ENCODE measurements at places on chromosomes 11 and 22.

DNA sequence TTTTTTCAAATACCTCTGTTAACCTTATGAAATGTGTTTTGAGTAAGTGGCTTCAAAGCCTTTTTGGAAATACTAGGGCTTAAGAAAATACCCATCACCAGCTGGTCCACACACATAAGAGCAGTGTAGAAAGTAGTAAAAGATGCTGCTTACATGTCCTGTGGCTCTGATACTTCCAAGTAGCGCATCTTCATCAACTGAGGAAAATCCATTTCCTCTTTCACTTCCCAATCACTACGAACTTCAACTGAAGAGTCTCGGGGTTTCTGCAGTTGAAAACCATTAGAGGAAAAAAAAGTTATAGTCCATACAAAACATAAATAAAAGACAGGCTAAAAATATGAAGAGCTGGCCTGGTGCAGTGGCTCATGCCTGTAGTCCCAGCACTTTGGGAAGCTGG is 8.5 kb downstream of the EIF3D start:
- no peak for DNase-seq

DNA sequence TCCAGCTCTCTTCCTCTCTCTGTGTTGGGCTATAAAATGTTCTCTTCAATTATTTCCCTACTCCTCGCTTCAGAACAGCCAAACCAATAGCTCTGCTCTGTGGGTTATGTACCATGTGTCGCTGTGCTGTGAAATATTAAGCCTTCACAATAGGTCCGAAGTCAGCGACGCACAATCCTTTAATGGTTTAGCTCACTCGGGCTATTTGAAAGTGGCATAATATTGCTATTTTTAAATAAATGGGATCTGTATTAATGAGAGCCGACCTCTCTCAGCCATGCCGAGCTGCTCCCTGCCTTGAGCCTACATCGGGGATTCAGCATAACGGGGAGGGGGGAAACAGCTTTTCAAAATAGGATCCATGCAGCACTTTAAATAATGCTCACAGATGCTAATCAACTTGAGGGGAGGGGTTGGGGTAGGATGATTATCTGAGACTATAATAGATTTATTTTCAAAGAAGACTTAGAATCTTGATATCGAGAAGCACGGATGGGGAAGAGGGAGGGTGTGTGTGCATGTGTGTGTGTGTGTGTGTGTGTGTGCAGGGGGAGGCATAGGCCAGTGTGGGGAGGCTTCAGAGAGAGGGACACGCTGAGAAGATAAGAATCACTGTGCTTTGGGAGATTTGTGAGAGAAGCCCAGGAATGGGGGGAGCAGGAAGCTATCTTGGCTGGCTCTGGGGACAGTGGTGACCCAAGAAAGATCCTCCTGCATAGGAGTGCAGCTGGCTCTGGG is 271.5 kb downstream of the NXPE2 start:
- DNase-seq = no peak

DNA sequence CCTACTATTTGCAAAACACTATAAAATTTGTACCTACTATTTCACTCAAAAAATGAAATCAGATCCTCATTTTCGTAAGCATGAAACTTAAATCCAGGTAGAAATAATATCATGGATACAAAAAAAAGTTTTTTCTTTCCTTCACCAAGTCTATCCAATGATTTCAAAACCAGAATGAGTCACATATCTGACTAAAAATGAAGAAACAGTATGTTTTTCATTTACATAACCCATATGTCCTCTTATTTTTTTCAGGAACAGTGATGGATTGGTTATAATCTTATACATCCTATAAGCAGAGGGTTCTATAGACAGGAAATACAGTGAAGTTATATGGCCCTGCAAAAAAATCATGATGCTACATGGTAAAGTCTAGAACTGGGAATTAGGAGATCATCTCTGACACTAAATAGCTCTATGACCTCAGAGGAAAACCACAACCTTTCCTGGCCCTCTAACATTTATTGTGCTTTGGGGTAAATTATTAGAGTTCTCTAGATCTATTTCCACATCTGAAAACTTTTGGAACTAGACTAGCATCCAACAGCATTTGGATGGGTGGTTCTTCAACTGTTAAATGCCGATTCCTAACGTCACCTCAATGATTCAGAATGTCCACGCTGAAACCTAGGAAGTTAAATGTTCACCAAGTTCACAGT is 10.9 kb downstream of the MTMR2 start:
- no peak for DNase-seq

- no peak for DNase-seq
Measured at GRCh38 chr11:108643974-108644373, 20.9 kb upstream of the DDX10 start.

DNA sequence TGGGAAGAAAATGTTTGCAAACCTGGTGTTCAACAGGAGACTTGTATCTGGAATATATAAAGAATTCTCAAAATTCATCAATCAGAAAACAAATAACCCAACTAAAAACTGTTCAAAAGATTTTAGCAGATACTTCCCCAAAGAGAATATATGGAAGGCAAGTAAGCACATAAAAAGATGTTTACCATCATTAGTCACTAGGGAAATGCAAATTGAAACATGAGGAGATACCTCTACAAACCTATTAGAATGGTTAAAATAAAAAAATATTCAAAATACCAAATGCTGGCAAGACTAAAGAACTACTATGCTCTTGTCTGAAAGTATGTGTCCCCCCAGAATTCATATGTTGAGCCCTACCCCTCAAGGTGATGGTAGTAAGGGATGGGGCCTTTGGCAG is 8.6 kb downstream of the EXPH5 start:
- no peak for DNase-seq

DNA sequence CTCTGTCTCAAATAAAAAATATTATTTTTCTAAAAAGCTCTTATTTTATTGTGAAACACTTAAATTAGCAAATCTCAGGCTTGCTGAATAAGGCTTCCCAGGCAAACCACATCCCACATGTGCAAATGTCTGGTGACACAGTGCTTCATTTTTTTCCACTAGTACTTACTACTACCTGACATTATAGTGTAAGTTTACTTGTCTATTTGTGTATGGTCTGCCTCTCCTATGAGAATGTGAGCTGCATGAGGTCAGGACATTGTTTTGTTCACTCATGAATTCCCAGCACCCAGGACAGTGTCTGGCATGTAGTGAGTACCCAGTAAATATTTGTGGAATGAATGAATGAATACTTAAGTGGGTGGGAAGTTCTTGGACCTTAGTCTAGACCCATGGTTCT is 103.1 kb downstream of the PTPRJ start:
- DNase-seq = no peak

DNA sequence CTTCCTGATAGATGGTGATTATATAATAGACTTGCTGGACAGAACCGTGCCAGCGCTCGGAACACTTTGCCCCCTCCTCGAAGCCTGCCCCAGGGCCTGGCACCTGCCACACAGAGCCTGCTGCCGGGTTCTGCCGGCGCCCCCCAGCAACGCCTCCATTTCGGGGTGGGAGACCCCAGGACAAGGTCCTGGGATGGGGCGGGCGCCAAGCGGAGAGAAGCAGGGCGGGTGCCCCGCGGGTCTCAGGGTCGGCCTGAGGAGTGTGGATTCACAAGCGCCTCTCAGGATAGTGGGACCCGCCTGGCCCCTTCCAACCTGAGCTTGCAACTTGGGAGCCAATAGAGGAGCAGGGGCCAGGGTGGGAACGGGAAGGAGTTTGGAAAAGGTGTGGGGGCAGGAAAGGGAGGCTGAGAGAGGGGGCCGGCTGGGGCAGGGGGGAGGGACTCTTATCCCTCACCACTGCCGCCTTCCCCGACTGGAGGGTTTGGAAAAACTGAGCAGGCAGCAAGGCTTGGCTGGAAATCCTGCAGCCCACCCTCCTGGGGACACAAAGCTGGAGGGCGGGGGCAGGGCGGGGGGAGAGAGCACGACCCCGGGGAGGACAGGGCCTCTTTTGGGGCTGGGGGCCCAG is 3.3 kb upstream of the BCL9L start:
- DNase-seq = no peak

DNA sequence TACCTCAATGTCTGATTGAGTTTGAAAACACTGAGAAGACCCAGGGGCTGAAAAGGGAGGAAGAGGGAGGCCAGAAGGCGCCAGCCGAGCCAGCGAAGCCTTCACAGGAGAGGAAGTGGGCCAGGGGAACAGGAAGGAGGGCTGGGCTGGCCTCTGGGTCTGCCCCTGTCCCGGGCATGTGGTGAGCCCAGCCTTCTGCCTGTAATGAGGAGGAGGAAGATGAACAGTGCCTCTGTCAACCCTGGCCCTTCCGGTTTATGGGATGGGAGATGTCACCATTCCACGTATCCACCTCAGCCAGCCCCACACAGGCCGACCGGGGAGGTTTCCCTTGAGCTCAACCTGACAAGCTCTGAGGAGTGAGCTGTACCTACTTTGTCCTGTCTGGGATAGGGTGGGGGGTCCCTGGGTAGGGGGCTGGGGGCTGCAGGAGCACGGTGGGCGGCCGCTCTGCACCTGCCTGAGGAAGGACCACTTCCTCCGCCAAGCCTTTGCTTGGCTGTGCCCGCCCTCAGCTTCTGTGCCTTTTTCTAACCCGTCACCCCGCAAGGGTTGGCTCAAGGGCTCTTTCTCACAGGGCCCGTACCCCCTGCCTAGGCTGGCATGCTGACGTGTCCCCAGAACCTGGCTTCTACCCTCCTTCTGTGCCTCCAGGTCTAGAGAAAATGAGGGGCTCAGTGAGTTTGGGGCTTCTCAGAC is 2.0 kb downstream of the PARVG start:
- DNase-seq = no peak

- DNase-seq = no peak
Measured at GRCh38 chr11:3939211-3939610, 83.7 kb downstream of the STIM1 start.

DNA sequence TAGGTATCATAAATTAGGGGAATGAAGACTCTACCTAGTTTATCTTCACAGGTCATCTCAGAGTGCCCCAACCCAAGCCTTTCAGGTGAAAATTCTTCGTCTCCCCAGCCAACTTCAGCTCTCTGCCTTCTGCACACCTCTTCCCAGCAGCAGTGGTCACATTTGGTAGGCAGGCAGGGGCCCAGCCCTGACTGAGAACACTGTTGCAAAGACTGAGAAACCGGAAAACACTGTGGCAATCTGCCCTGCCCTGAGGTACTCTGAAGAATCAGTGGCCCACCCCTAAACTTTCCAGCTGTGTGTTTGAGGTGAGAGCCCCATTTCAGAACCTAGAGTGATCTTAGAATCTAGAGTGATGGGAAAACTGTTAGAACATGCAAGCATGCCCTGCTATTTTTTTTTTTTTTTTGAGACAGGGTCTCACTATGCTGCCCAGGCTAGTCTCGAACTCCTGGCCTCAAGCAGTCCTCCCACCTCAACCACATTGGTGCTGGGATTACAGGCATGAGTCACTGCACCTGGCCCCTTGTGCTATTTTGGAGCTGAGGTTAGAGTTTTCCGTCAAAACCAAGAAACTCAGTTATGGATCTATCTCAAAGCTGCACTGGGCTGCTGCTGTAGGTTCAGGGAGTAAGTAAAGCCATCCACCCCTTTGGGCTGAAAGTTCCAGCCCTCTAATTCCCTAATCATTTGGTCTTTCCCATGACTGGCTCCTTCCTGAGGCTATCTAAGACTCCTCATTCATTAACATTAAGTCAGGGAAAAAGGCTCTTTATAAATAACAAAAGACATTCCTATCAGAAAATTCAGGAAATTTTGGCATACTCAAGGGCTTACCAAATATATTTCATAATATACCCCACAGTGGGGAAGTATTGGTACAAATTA is 1.7 kb upstream of the LDHA start:
- no peak for DNase-seq

DNA sequence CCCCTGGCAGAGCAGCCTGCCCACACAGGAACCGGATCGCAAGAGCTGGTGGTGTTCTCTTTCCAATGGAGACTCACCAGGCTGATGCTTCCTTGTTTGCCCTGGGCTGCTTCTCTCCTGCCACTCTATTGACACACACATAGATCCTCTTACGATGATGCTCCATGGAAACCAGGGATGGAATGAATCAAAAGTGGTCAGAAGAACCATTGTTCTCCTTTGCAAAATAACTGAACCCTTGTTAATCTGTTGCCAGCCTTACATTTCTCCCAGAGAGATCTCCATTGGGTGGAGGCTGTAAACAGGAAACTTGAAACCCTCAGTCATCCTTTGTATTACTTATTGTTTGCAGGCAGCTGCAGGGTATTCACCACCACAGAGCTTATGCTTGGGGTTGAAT is 24.6 kb upstream of the LDLRAD3 start:
- no peak for DNase-seq

DNA sequence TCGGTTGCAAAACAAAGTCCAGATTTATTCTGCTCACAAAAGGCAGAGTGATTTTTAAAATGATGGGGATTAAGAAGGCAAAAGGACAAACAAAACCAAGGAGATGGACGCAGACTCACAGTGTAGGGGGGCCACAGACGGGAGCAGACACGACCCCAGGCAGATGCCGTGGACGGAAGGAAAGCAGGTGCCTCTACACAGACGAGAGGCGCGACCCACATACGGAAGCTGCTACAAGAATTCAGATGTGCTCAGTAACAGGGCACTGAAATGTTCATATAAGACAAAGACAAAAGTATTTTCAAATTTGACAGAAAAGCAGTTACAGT is 148.9 kb downstream of the BRD1 start:
- no peak for DNase-seq

- no peak for DNase-seq
Measured at GRCh38 chr11:71525938-71526495, 1.1 kb upstream of the KRTAP5-7 start.

GRCh38 chr22:37994049-37994448 is 9.7 kb upstream of the SOX10 start:
- no peak for DNase-seq

DNA sequence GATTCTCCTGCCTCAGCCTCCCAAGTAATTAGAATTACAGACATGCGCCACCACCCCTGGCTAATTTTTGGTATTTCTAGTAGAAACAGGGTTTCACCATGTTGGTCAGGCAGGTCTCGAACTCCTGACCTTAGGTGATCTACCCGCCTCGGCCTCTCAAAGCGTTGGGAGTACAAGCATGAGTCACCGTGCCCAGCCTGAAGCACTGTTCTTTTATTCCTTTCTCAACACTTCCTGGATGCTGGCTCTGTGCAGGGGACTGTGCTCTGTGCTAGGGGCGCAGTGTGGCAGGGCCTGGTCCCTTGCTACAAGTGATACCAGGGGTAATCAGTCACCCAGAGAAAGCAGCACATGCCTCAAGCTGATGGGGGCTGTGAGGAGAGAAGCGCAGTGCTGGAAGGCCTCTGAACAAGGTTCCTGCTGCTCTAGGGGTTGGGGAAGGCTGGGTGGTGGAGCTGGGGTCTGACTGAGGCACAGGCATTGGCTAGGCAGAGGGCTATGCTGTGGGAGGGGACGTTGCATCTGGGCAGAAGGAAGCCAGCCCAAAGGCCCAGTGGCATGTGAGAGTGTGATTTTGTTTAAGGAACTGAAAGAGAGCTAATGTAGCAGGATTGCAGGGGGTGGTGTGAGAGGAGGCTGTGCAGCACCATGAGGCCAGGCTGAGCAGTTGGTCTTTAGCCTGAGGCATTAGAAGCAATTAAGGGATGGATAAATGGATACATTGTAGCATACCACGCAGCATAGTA is 42.5 kb downstream of the CABIN1 start:
- no peak for DNase-seq

DNA sequence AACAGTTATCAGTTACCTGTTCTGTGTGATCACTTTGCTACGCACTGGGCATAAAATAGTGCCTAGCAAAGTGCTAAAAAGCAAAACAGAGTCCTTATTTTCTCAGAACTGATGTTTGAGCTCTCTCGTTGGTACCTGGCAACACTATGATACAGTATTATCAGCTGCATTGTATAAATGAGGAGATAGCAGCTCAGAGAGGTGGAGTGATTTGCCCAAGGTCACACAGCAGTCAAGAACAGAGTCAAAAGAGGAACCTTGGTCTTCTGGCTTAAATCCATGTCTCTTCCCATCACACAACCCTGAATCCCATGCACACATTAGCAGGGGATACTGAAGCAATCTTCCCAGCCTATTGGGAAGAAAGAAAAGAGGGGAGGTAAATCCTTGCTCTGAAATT is 580.5 kb downstream of the SOX6 start:
- no peak for DNase-seq
